ENCODE measurements at places on chromosomes 13 and 19.

- DNase-seq = no peak
Observed at GRCh38 chr19:3471954-3472655, 8.2 kb downstream of the SMIM24 start.

- no peak for DNase-seq
Observed at GRCh38 chr19:14470031-14470876, 4.9 kb downstream of the PTGER1 start.

- DNase-seq = no peak
Observed at GRCh38 chr13:113497217-113497616, 6.7 kb upstream of the DCUN1D2 start.

DNA sequence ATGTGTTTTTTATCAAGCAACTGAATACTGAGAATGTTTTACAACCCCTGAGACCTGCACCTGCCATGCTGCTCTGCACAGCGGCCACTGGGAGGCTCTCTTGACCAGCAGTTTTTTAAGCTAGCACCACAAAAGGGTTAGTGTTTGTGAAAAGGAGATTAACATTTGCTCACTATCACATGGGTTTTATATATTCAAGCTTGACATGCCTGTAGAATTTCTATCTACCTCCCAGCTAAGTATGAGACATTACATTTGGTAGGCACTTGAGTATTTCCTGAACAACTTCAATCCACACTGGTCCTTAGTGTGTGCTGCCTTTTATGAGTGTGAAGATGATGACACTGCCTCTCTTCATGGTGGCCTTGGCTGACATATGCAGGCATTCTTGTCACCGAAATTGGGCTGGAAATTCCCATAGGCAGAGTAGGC is 1238.9 kb downstream of the UQCRFS1 start:
- DNase-seq = no peak

DNA sequence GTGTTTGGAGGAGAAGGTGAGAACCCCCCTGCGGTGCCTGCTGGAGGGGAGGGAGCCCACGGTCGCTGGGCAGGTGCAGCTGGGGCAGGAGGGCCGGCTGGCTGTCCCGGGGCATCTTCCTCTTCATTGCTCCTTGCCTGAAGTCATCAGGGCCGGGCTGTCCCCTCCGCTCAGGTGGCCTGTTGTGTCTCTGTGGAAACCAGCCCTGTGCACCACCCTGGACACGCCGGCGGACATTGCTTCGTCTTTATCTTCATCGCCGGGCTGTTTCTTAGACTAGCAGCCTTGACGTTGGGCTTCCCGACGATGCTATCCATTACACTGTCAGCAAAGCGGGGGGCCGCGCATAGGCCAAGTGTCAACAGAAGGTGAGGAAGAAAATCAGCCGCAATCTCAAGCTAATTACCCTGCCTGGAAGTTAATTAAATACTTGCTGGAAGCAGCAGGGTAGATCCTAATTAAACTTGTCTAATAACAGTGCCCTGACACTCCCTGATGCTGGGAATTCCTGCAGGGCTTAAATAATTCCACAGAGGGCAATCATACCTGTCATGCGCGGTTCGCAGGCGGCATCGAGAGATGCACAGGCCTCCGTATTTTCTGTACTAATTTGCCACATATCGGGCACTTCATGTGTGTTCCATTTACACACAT is 111.4 kb upstream of the SOX1 start:
- DNase-seq = no peak

DNA sequence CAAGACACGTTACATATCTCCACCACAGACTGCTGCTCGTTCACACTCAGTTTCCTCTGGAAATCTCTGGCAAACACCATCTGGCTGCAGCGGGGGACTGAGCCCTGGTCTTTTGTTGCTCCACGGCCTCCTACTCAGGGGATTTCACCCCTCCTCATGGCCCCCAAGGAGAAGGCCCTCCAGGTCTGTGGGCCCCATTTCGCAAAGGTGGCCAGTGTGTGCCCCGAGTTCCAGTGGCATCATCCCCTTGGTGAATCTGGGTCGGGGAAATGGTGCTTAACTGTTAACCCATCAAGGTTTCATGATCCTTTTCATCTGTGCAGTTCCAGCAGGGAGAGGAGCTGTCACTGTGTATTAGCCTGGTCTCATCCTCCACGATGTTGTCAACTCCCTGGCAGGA is 235.4 kb upstream of the MAB21L1 start:
- no peak for DNase-seq

- no peak for DNase-seq
Observed at GRCh38 chr13:102235689-102236088, 166.2 kb downstream of the FGF14 start.

- DNase-seq = no peak
Observed at GRCh38 chr13:28110414-28110813, 10.0 kb upstream of the FLT3 start.

GRCh38 chr19:16441661-16442162 is 30.1 kb downstream of the EPS15L1 start:
- DNase-seq = no peak

DNA sequence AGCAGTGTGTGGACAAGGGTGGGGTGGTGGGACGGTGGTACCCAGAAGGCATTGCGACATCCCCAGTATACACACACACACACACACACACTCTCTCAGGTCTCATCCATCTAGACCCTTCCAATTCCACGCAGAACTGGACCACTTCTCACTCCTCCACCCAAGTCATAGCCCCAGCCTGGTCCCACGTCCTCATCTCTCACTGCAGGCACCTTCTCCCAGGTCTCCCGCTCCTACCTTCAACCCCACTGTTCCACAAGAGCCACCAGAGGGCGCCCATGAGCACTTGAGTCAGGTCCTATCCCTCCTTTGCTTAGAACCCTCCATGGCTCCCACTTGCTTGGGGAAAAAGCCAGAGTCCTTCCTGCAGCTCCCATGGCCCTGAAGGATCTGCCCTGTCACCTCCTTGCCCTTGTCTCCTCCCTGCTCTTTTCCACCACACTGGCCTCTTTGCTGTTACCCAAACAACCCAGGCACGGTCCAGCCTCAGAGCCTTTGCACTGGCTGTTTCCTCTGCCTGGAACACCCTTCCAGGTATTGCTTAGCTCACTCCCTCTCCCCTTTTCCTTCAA is 62.6 kb downstream of the IER2 start:
- peak; percentile 51 for DNase-seq

GRCh38 chr13:47281991-47282390 is 385.1 kb upstream of the HTR2A start:
- DNase-seq = no peak

DNA sequence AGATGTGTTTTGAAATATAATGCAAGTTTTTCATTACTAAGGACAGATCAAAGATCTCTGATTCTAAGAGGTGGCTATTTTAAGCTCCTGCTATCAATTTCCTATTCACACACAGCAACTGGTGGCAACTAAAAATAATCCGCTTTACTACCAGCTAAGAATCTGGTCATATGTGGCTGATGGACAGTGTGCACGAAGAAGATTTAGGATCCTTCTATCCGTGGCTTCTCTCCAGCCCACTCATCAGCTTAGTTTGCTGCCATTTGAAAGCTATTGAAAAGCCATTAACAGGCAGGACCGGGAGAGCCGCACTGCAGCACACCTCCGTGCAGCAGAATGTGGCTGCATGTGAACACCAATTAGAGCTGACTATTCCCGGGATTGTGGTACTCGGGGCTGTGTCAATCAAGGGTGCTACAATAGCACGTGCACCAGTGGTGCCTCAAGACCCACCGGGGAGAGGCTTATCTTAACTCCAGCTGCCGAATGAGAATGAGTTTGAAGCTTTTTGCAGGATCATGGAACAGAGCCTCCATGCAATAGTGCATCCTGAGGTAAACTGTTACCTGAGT is at the start of gene MYO16:
MYO16 (plus strand) TSS at position 431 of the 572 bp plus-strand sequence. CDS start 234 bp downstream, outside the sequence.
- DNase-seq = no peak

DNA sequence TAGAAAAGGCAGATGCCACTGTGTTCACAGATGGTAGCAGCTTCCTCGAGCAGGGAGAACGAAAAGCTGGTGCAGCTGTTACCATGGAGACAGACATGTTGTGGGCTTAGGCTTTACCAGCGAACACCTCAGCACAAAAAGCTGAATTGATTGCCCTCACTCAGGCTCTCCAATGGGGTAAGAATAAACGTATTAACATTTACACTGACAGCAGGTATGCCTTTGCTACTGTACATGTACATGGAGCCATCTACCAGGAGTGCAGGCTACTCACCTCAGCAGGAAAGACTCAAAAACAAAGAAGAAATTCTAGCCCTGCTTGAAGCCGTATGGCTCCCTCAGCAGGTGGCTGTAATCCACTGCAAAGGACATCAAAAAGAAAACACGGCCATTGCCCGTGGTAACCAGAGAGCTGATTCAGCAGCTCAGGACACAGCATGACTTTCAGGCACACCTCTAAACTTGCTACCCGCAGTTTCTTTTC is 197.7 kb downstream of the ZNF737 start:
- no peak for DNase-seq

- DNase-seq = no peak
Observed at GRCh38 chr13:30378191-30378590, 44.1 kb upstream of the UBE2L5 start.

DNA sequence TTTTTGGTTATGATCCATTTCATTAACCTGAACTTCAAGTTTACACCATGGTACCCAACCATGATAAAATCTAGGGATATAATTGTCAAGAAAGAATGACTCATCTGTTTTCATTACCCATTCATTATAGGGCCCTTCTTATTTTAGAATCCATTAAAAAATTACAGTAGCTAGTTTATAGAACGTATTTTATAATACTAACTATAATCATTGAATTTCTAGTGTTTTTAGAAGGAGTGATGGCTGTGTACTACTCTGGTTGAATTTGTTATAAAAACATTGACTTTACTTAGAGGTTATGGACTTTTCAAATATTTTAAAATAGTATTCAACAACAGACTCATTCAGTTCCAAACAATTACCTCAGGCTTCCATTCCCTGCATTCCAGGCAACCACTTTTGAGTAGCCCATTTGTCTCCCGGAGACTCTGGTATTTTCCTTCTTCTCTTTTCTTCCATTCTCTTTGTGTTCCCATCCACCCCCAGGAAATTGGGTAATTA is 71.9 kb upstream of the KLF12 start:
- DNase-seq = no peak

GRCh38 chr13:100387416-100387815 is 201.2 kb downstream of the GGACT start:
- DNase-seq = no peak

DNA sequence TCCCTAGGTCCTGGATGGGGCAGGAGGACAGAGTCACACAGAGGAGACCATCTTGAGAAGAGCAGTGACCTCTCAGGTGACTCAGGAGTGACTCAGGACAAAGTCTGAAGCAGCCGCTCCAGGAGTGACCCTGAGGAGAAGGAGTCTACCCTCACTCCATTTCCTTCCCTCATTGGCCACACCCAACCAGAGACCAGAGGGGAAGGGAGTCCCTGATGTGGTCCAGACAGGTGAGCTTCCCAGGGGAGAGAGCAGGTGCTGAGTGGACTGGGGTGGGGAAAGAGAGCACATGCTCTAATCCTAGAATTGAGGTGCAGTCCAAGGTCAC is 75.5 kb upstream of the MEDAG start:
- DNase-seq = no peak

GRCh38 chr19:54109651-54110050 is 5.8 kb downstream of the TFPT start:
- no peak for DNase-seq

DNA sequence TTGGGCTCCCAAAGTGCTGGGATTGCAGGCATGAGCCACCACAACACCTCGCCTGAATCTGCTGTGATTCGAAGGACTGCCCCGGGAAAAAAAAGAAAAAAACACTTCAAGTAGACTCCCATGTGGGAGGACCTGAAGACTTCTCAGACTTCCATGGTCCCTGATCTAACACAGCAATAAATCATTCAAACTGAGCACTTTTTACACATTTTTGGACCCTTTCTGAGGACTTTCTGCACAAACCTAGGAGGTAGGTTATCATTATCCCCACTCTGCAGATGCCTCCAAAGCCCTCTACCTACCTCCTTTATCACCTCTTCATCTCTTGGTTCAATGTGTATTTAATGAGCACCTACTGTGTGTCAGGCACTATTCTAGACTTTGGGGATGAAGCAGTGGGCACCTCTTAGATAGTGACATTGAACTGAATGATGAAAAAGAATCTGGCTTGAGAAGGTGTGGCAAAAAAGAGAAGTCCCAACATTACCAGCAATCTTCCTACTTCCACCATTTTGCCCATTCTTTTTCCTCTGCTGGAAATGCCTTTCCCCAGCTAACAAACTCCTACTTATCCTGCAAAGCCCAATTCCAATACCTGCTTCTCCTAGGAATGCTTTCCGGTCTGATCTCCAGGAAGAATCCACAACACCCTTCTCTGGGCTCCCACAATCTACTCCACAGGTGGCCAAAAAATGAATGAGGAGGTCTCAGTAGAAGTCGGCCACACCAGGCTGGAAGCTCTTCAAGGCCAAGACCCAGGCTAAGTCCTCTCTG is 1.6 kb upstream of the CLPP start:
- no peak for DNase-seq

DNA sequence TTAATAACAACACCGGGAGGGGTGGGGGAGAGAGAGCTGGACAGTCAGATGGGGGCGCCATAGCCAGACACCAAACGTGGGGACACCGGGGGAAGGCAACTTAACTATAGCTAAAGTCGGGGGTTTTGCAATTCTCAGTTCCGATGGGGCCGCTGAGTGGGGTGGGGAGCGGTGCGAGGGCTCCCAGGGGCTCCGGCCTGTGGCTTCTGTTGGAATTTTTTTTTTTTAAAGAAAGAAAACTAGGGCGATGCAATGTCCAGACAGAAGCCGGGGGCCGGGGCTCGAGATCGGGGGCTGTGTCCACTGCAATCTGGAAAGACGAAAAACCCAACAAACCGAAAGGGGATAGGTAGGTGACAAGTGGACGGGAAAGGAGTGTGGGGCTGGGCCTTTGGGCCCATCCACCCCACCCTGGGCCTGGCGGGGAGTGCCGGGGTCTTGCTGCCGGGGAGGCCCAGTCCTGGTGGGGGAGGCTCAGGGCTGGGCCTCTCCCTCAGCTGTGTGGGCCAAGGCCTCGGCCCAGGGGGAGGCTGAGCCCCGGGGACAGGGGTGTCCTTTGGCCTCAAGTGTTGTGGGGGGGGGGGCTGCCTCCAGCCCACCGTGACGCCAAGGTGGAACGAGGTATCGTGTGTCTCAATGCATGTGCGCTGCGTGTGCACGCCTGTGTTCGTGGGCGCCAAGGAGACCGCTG is 17.3 kb downstream of the PRKCSH start:
- DNase-seq = no peak

Measured in activated CD8-positive, alpha-beta memory T cell treated with anti-CD3 and anti-CD28 coated beads for 4 hours (primary cell).